CD4-positive, alpha-beta T cell treated with Interleukin-2 at 100 ng/mL for 4 hours (primary cell): ENCODE measurements at places on chromosomes 3 and 15.
A peak's percentile ranks its signal among the peaks of the same experiment; 100 is the strongest.

DNA sequence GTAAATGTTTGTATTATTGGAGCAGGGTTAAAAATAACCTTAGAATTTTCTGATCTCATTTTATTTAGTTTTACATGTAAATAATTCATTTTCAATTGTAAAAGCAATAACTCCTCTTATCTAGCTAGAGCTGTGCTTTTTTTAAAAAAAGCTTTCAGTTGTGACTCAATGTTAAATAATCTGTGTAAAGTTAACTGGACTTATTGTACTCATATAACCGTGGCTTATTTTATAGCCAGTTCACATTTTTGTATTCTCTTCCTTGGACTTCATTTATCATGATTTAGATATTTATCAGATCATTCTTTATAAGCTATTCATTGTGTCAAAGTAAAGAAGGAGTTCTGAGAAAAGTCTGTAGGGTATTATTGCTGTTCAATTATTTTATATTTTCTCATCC is 435.6 kb downstream of the CADM2 start:
- DNase-seq = no peak

- no peak for DNase-seq
These were observed 4.2 kb downstream of the SPG21 start for GRCh38 chr15:64985366-64986033.

DNA sequence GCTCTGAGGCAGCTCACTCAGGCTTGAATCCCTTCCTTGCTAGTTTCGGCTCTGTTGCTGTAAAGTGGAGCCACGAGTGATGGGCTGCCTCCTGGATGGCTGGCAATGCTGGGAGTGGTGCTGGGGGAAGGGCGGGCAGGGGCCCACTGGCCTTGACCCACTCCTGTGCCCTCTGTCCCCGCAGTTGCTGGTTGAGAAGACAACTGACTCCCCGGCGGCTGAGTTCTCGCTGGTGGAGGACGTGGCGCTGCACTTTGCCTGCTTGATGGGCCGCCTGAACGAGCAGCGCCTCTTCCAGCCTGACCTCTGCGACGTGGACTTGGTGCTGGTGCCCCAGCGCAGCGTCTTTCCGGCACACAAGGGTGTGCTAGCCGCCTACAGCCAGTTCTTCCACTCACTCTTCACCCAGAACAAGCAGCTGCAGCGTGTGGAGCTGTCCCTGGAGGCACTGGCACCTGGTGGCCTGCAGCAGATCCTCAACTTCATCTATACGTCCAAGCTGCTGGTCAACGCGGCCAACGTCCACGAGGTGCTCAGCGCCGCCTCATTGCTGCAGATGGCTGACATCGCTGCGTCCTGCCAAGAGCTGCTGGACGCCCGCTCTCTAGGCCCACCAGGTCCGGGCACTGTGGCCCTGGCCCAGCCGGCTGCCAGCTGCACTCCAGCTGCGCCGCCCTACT is 4.7 kb downstream of the ZBTB47 start:
- no peak for DNase-seq

GRCh38 chr3:194271460-194272035 is 79.6 kb downstream of the CPN2 start:
- no peak for DNase-seq

DNA sequence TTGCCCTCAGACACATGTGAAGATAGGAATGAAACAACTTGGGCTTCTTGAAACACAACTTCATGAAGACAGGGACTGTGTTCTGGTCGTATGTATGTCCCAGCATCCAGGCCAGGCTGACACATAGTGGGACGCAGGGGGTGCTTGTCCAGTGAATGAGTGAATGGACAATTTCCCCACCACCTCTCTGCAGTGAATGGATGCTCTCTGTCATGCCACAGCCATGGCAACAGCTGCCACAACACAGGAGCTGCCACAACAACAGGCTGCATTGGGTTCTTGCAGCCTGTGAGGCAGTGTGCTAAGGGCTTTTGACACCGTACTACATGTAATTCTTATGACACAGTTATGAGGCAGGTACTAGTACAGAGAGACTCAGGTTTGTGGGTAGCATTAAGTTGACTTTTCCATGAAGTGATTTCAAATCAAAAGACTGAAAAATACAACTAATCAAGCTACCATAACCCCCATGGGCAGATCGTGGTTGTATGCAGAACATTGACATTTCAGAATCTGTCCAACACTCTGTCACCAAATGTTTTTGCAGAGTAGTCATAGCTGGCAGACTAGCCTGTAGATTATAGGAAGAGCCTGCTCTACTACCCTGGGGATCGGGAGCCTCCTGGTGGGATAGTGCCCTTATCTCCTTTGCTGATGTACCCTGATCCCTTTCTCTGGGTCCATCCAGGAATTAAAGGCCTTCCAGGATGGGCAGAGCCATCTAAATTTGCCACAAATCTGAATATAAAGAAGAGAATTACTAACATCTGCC is 40.8 kb downstream of the CLSTN2 start:
- no peak for DNase-seq

GRCh38 chr15:63945838-63946298 is 100.4 kb downstream of the DAPK2 start:
- DNase-seq = no peak

DNA sequence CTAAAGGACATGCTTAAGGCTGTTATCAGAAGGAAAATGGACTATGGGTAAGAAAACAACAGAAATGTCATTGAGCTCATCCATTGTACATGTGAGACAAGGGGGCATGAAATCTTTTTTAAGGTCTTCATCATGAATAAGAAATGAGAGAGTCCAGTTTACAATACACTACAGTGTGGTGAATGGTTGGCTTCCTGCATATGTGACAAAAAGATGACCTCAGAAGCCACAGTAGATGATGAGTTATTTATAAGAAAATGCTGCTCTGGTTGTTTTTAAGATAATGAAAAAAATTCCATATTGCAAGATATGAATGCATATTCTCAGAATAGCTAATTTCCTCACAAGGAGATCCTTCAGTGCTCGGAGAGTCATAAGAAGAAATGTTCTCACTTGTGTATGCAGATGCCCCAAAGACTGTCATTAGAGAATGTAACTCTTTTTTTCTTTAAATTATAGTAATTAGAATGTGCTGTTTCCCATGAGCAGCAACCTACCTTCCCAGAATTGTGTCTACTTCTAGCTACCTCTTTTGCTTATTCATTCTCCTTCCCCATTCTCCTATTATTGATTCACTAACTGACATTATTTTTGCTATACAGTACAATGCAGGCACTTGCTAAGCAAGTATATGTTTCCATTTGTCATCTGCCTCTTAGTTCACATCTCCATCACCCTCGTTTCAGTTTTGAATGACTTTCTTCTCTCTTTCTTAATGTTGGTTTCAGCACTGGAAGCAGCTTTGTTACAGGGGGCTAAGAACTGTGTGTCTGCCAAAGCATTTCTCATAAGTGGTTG is 152.0 kb upstream of the PEX5L start:
- DNase-seq = no peak

- DNase-seq = no peak
These were observed 45.7 kb downstream of the PGBD4 start for GRCh38 chr15:34147371-34148140.

DNA sequence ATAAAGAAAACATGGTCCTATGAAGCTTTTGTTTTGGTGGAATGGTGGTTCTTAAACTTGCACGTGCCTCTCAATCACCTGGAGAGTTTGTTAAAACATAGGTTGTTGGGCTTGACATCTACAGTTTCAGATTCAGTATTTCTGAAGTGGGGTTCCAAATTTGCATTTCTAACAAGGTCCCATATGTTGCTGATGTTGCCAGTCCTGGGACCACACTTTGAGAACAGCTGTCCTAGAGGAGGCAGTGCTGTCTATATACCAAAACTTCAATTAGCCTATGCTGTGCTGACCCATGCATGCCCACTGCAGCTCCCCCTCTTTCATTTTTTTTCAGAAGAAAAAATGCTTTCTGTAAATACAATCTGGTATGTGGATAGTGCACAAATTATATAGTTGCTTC is 31.3 kb downstream of the ALCAM start:
- no peak for DNase-seq

GRCh38 chr15:28123408-28124023 is 24.4 kb upstream of the OCA2 start:
- peak; percentile 39 for DNase-seq

DNA sequence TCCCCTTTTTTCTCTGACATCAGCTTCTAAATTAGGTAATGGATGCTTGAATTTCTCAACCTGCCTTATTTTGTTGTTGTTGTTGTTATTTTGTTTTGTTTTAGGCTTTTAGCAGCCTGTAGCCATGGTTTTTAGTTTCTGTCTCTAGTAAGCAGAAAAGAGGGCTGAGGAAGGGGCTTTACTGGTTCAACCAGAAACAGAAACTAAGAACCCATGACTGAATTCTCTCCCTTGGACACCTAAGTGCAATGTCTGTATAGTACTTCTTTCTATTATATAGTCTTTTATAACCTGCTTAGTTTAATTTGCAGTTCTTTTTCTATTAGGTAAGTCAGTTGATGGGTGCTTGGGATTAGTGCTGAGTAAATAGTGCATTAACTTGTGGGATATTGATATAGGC is 129.0 kb downstream of the BBX start:
- no peak for DNase-seq

DNA sequence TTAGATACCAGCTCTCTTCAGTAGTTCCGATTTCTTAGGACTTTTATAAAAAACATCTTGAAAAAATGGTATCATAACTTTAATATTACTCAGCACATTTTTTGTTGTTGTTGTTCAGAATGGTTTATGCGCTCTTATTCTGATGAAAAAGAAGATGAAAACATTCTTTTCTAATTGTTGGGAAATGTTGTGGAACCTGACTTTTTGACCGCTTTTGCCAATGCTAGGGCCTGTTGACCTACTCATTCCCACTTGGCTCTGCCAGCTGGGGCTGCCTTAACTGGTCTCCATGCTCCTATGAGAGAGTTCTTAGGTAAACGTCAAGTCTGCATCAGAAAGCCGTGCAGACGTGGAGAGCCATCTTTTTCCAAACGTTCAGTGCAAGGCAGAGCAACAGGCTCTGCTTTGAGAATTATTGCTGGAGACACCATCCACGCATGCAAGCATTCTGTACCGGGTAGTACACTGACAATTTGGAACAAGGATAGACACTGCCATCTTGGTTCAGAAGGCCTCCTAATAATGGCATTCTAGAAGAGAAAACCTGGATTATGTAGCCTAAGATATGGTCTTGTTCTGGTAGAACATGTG is 176.8 kb downstream of the GHSR start:
- no peak for DNase-seq

DNA sequence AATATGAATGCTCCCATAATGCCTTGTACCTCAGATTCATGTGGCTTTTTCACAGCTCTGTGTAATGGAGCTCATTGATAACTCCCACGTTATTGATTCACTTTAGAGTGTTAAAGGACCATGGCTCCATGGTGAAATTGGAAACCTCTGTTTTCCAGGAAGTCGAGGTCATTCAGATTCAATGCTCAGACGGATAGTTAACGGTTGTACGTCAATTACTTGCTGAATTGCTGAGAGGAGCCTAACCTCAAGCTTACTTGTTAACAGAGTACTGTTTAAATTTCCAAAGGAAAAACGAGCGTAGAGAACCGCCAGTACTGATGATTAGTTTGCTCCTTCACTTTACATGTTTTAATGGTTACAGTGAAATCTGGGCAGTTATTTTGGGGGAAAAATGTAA is 11.1 kb downstream of the ABHD17C start:
- DNase-seq = no peak

DNA sequence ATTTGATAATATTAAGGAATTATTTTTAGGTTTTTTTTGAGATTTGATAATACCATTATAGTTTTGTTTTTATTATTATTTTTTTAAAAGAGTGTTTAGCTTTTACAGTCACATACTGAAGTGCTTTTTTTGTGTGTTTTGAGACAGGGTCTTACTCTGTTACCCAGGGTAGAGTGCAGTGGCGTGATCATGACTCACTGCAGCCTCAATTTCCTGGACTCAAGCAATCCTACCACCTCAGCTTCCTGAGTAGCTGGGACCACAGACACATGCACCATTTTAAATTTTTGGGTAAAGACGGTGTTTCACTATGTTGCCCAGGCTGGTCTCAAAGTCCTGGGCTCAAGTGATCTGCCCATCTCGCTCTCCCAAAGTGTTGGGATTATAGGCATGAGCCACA is 73.0 kb downstream of the SUMF1 start:
- DNase-seq = peak; percentile 44

- DNase-seq = no peak
These were observed 20.9 kb downstream of the AMOTL2 start for GRCh38 chr3:134353171-134353825.

GRCh38 chr3:190968616-190969015 is 106.1 kb upstream of the GMNC start:
- DNase-seq = no peak
